Natural killer cell treated with Interleukin-12 subunit alpha and Interleukin-12 subunit beta and Interleukin-15 and Interleukin-18, amount 100 ng/mL, for 72 hours (primary cell): ENCODE measurements at places on chromosomes 11 and 22. TPM values are rescaled to one million over a fixed set of nuclear protein-coding genes. Genes with fewer than 3 reads are reported as not detected.
A peak's percentile ranks its signal among the peaks of the same experiment; 100 is the strongest.

GRCh38 chr11:122101625-122102291 is 14.3 kb downstream of the BLID start:
- no peaks in the 10 kb centered on the region for H3K36me3 ChIP-seq
- H3K27ac ChIP-seq: no peak overlapping the region
- peaks cover 12% of the 10 kb centered on the region for H3K4me1 ChIP-seq
- H3K27me3 ChIP-seq: peaks cover 53% of the 10 kb centered on the region
- H3K4me3 ChIP-seq: no peak overlapping the region

Gene PNPLA3
- total RNA-seq: 0.14 TPM

GRCh38 chr11:111981270-111981669 is 43.9 kb upstream of the DLAT start:
- no peak for DNase-seq
- H3K36me3 ChIP-seq: no peaks in the 10 kb centered on the region
- peaks cover 9% of the 10 kb centered on the region for H3K4me1 ChIP-seq
- no peak overlapping the region for H3K4me3 ChIP-seq

Gene CARD16
- 58.3 TPM for total RNA-seq

- H3K27ac ChIP-seq: peak overlapping the region; percentile 78
- no peak for DNase-seq
- no peaks in the 10 kb centered on the region for H3K27me3 ChIP-seq
- no peaks in the 10 kb centered on the region for H3K36me3 ChIP-seq
- peaks cover 10% of the 10 kb centered on the region for H3K4me1 ChIP-seq
Measured at GRCh38 chr11:6627762-6628241, 8.6 kb upstream of the TPP1 start.

Gene UBE2L3
- total RNA-seq: 86.3 TPM

GRCh38 chr11:83831929-83832328 is 545.8 kb upstream of the CCDC90B start:
- H3K27me3 ChIP-seq: no peaks in the 10 kb centered on the region
- no peak overlapping the region for H3K27ac ChIP-seq
- H3K36me3 ChIP-seq: no peaks in the 10 kb centered on the region
- DNase-seq: no peak

DNA sequence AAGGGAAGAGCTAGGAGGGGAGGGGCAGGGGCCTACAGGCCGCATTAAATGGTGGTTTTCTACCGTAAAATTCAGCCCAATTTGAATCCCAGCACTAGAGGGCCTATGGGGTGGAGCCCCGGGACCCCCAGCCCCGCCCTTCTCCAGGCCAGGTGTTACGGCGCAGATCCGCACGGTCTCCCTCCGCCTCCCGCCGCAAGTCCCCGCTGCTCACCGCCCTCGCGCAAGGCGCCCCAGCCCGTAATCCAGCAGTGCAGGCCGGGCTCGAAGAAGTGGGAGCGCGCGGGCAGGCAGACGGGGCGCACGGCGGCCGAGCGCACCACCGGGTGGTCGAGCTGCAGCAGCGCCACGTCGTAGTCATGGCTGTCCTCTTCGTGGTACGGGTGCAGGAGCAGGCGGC is 17.3 kb downstream of the KCTD17 start:
- peaks cover 9% of the 10 kb centered on the region for H3K27me3 ChIP-seq
- DNase-seq: no peak
- no peak overlapping the region for H3K4me3 ChIP-seq
- H3K36me3 ChIP-seq: no peaks in the 10 kb centered on the region

DNA sequence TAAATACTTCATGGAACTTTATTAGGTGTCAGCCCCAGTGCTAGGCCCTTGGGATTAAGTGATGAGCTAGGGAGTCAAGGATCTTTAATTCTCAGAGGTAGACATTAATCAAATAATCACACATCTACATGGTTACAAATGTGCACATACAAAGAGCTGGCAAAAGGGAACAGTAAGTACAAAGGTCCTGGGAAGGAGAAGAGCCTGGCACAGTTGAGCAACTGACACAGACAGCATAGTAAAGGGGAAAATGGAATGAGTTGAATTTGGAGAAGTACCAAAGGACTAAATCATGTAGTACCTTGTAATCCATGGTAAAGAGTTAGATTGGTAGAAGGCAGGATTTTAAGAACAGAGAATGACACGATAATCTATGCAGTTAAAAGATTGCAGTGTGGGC is 116.3 kb downstream of the APIP start:
- peaks cover 16% of the 10 kb centered on the region for H3K27me3 ChIP-seq
- no peaks in the 10 kb centered on the region for H3K4me1 ChIP-seq
- H3K27ac ChIP-seq: no peak overlapping the region
- H3K36me3 ChIP-seq: no peaks in the 10 kb centered on the region
- H3K4me3 ChIP-seq: no peak overlapping the region
- no peak for DNase-seq

DNA sequence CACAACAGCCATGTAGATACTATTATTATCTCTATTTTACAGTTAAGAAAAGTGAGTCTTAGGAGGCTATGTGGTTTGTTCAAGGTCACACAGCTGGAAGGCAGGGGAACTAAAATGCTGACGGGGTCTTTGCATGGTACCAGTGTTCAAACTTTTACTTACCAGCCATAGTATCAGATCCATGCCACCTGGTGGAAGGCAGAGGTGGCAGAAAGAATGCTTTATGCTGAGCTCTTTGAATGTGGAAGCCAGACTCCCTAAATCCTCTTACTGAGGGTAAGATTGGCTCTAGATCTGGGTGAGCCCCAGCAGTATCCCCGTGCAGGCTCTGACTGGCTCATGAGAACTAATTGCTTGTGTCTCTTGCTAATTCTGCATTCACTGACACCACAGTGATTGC is 54.3 kb upstream of the NAV2 start:
- H3K4me1 ChIP-seq: peaks cover 4% of the 10 kb centered on the region
- DNase-seq: no peak
- no peak overlapping the region for H3K27ac ChIP-seq
- H3K27me3 ChIP-seq: peaks cover 13% of the 10 kb centered on the region
- H3K4me3 ChIP-seq: no peak overlapping the region

DNA sequence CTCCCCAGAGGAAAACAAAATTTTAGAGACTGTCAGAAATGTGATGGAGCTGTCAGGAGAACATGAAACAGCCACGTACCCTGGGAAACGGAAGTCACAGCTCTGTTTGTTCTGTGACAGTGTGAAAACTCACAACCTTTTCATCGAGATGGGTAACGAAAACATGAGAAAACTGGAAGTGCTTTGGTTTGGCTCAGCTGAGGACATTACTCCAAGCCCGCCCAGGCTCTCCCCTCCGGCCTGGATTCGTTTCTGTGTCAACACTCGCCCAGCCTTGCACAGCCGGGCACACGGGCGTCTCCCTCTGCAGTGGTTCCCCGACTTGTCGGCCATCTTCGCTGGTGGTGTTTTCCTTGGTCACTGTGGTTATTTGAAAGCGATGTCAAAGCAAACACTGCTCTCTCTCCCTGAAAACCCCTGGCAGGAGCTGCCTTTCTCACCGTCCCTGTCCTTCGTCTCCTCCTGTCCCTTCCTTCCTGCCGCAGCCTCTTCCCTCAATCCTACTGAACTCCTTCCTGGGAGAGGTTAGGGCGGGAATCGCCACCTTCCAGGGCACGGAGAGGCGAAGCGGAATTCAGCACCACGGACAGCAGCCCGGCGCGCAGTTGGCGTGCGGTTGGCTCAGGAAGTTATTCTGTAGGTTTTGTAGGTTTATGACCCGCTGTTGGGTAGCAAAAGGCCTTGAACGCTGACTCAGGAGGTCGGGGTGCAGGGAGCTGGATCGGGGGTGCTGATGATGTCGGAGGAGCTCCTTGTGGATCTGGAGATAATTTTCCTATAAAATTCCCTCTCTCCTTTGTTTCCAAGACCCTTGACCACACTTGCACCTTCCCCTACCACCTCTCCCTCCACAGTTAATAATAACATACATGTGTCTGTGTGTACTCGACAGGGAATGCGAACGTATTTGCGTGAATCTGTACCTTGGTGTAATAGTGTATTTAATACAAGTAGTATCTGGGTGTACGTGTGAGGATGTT is 13.1 kb upstream of the RPS19BP1 start:
- peaks cover 18% of the 10 kb centered on the region for H3K27me3 ChIP-seq
- H3K4me1 ChIP-seq: peaks cover 24% of the 10 kb centered on the region
- H3K27ac ChIP-seq: no peak overlapping the region

Gene RASSF10
- total RNA-seq: not detected

Gene MPEG1
- total RNA-seq: not detected

Gene NOX4
- not detected for total RNA-seq

GRCh38 chr11:126390272-126390867 is 34.9 kb downstream of the ST3GAL4 start:
- no peaks in the 10 kb centered on the region for H3K36me3 ChIP-seq
- no peak overlapping the region for H3K27ac ChIP-seq
- peaks cover 39% of the 10 kb centered on the region for H3K4me1 ChIP-seq
- no peaks in the 10 kb centered on the region for H3K27me3 ChIP-seq
- H3K4me3 ChIP-seq: peak overlapping the region; percentile 26

- H3K27me3 ChIP-seq: peaks cover 6% of the 10 kb centered on the region
- H3K4me1 ChIP-seq: peaks cover 13% of the 10 kb centered on the region
- H3K36me3 ChIP-seq: no peaks in the 10 kb centered on the region
- DNase-seq: no peak
- no peak overlapping the region for H3K4me3 ChIP-seq
Measured at GRCh38 chr11:45048870-45049691, 97.4 kb upstream of the PRDM11 start.

- DNase-seq: no peak
- peaks cover 39% of the 10 kb centered on the region for H3K27me3 ChIP-seq
- no peak overlapping the region for H3K27ac ChIP-seq
- H3K36me3 ChIP-seq: no peaks in the 10 kb centered on the region
- H3K4me3 ChIP-seq: no peak overlapping the region
Measured at GRCh38 chr11:35629914-35630313, 11.7 kb downstream of the FJX1 start.

DNA sequence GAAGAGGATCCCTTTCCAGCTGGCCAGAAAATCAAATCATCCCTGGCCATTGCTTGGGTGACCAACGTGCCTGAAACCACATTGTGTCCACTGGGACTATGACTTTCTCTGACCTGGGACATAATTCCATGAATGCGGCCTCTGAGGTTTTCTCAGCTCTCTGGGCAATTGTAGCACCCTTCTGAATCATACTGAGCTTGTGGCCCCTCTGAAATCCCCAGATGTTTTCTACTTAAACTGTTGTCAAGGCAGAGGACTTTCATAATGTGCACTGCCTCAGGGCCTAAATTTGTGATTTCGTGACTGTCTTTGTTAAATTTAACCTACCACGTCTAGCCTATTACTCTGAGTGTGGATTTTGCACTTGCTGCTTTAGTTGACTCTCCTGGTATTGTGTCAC is 321.1 kb upstream of the PLET1 start:
- no peak for DNase-seq
- no peak overlapping the region for H3K27ac ChIP-seq
- no peak overlapping the region for H3K4me3 ChIP-seq
- H3K4me1 ChIP-seq: peaks cover 5% of the 10 kb centered on the region

GRCh38 chr11:1653541-1654387 is 24.2 kb downstream of the KRTAP5-5 start:
- no peaks in the 10 kb centered on the region for H3K4me1 ChIP-seq
- DNase-seq: no peak
- H3K4me3 ChIP-seq: no peak overlapping the region
- H3K36me3 ChIP-seq: no peaks in the 10 kb centered on the region

DNA sequence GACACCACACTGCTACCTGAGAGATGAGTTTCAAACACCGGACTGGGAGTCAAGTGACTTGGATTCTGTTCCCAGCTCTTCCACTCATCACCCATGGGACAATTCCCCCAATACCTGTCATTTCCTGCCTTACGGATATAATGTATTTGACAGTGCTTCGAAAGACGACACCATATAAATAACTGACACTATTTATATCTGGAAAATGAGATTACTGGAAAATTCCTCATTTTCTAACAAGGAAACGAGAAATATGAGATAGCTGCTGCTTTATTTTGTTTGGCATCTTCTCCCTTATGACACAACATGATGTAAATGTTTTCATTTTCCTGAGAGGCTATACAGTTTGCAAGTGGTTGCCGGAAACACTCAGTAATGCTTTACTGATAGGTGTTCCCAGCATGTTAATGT is 8.6 kb downstream of the HSCB start:
- H3K4me3 ChIP-seq: no peak overlapping the region
- DNase-seq: no peak
- peaks cover 21% of the 10 kb centered on the region for H3K4me1 ChIP-seq

DNA sequence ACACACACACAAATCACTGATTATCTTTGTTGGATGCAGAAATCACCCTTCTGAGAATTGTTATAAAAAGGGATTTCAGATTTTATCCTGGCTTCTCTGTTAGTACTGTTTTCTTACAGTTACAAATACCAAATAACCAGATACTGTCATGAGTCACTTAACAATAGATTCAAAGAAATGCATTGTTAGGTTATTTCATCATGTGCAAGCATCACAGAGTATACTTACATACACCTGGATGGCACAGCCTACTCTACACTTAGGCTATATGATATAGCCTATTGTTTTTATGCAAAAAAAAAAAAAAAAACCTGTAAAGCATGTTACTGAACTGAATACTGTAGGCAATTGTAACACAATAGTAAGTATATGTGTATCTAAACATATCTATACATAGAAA is 319.2 kb upstream of the ARHGAP42 start:
- H3K36me3 ChIP-seq: peaks cover 4% of the 10 kb centered on the region
- H3K27me3 ChIP-seq: no peaks in the 10 kb centered on the region
- DNase-seq: no peak
- no peak overlapping the region for H3K27ac ChIP-seq

Gene SF1
- total RNA-seq: 425 TPM

GRCh38 chr22:36081023-36081431 is 52.4 kb upstream of the RBFOX2 start:
- no peak overlapping the region for H3K27ac ChIP-seq
- no peak overlapping the region for H3K4me3 ChIP-seq
- peaks cover 3% of the 10 kb centered on the region for H3K4me1 ChIP-seq
- H3K27me3 ChIP-seq: peaks cover 6% of the 10 kb centered on the region
- no peak for DNase-seq

GRCh38 chr11:111310088-111310487 is 11.7 kb downstream of the POU2AF3 start:
- no peak overlapping the region for H3K4me3 ChIP-seq
- H3K36me3 ChIP-seq: no peaks in the 10 kb centered on the region
- DNase-seq: no peak
- H3K27me3 ChIP-seq: peaks cover 40% of the 10 kb centered on the region

- peak; percentile 83 for DNase-seq
- H3K27me3 ChIP-seq: no peaks in the 10 kb centered on the region
- H3K4me1 ChIP-seq: peaks cover 64% of the 10 kb centered on the region
- H3K4me3 ChIP-seq: peak overlapping the region; percentile 85
- H3K27ac ChIP-seq: peak overlapping the region; percentile 94
Measured at GRCh38 chr11:67265633-67266448, 432 bp upstream of the GRK2 start.

Gene SLC22A6
- not detected for total RNA-seq

Gene KCTD14
- total RNA-seq: 0.45 TPM

Gene OR52H1
- not detected for total RNA-seq
